NCI-H748 treated with DMSO at 0.1 percent for 48 hours (cell line): ENCODE measurements at places on chromosomes 3 and 15.

DNA sequence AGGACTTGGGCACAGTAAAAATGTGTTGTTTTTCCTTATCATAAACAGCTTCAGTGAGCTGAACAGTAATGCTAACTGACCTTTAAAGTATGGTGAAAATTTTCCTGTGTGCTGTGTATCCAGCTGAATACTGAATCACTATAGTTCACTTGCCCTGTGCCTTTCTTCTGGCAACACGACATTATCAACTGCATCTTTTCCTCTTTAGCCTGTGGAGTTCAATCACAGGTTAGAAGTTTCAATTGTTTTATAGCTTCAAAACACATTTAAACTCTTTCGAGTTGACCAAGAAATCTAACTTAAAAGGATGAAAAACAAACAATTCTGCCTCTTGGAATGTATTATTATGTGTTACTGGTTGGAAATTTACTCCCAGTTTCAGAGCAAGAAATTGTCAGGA is 1120.7 kb upstream of the ALCAM start:
- DNase-seq = no peak

- DNase-seq = no peak
Measured at GRCh38 chr3:128487538-128487812, 5.5 kb downstream of the GATA2 start.

- DNase-seq = no peak
Measured at GRCh38 chr3:11214451-11214978, 57.7 kb upstream of the ATG7 start.

DNA sequence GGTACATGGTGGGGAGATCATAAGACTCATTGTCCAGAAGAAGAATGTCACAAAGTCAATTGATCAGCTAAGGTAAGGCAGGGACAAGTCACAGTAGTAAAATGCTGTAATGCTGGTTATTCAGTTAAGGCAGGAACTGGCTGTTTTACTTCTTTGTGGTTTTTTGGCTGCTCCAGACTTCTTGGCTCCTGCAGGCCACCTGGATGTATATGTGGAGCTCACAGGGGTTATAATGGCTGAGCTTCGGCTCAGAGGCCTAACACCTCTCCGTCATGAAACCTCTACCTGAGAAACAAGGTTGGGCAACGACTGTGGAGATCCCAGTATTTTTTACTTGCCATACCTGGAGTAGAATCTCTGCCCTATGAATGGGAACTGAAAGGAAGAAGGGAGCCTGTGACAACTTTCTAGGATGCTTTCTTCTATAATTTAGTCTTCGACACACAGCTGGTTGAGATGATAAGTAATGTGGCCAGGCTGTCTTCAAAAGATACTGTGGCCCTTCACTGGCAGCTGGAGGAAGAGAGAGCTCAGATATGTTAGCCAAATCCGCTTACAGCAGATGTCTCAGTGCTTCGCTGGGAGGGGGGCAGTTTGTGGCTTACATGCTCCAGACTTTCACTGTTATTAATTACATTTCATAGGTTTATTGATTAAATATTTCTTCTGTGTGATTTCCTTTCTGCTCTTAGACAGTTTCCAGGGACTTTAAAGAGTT is 887.8 kb downstream of the IGSF11 start:
- no peak for DNase-seq
